Immature natural killer cell (primary cell): ENCODE measurements at places on chromosomes 2 and 18.
A peak's percentile ranks its signal among the peaks of the same experiment; 100 is the strongest.

GRCh38 chr18:61333746-61334490 lies 688 bp downstream of the CDH20 start:
- H3K36me3 ChIP-seq = peaks cover 3% of the 10 kb centered on the region
- peak overlapping the region; percentile 14 for H3K4me3 ChIP-seq
- peaks cover 9% of the 10 kb centered on the region for H3K4me1 ChIP-seq
- DNase-seq = no peak
- H3K27me3 ChIP-seq = peaks cover 4% of the 10 kb centered on the region

DNA sequence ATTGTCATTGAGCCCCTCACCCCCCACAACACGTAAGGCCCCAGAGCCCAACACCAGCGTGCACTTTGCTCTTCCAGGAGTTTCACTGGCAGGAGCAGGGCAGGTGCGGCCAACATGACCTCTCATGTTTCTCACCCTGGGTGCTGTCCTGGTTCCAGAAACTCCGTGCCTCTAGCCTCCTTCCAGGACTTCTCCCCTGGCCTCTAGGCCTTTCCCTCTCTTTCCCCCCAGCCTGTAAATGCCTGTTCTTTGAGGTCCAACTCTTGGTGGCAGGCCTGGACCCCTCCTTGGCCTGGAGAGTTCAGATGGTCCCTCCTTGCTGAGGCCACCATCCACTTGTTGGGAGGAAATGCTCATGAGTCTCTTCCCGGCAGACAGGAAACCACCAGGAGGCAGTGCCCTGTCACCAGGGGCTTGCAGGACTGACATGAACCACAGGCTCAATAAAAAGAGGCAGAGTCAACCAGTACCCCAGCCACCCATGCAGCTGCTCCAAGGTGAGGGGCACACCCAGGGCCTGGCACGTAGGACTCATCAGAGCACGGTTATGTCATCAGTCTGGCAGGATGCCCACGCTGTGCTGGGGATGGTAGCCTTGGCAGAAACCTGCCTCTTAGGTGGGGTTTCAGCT lies 1.5 kb downstream of the MALL start:
- H3K36me3 ChIP-seq = no peaks in the 10 kb centered on the region
- H3K4me3 ChIP-seq = no peak overlapping the region
- no peak for DNase-seq
- H3K27me3 ChIP-seq = peaks cover 4% of the 10 kb centered on the region
- no peak overlapping the region for H3K27ac ChIP-seq

DNA sequence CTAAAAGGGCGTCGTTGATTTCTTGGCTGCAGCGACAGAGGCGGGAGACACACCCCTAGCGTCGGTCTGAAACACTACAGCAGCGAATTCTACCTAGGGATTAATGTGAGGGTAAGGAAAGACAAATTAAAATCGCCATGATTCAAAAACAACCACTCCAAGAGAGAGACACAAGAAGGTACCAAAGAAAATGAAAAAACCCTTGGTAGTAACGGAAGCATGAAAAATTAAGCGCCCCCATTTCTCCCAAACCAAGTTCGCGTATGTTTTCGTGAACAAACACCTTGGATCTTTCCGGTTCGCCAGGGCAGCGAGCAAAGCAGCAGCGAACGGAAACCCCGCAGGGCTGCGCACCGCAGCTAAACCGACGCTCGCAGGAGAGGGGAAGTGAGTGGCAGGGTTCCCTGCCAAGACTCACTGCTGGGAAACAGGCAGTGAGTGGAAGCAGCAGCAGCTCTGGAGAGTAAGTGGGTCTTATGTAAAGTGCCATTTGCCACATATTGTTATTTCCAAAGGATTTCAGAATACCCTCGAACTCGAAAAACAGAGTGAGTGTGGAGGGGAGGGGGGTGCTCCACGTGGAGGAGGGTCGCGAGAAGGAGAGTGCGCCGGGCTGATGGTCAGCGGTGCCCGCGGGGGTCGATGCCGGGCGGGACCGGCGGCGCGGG lies 1.0 kb downstream of the PPP3R1 start:
- peak; percentile 74 for DNase-seq
- peak overlapping the region; percentile 97 for H3K27ac ChIP-seq
- H3K36me3 ChIP-seq = peaks cover 5% of the 10 kb centered on the region
- H3K4me1 ChIP-seq = peaks cover 22% of the 10 kb centered on the region
- peaks cover 14% of the 10 kb centered on the region for H3K27me3 ChIP-seq
- H3K4me3 ChIP-seq = peak overlapping the region; percentile 96

- H3K27ac ChIP-seq = no peak overlapping the region
- no peak overlapping the region for H3K4me3 ChIP-seq
- H3K27me3 ChIP-seq = peaks cover 2% of the 10 kb centered on the region
- H3K4me1 ChIP-seq = no peaks in the 10 kb centered on the region
These were observed 451.6 kb upstream of the SALL3 start for GRCh38 chr18:78527984-78528383.

- H3K27ac ChIP-seq = no peak overlapping the region
- no peak overlapping the region for H3K4me3 ChIP-seq
- H3K4me1 ChIP-seq = no peaks in the 10 kb centered on the region
- no peak for DNase-seq
- H3K27me3 ChIP-seq = no peaks in the 10 kb centered on the region
- H3K36me3 ChIP-seq = no peaks in the 10 kb centered on the region
These were observed 44.2 kb upstream of the MFF start for GRCh38 chr2:227280895-227281294.

DNA sequence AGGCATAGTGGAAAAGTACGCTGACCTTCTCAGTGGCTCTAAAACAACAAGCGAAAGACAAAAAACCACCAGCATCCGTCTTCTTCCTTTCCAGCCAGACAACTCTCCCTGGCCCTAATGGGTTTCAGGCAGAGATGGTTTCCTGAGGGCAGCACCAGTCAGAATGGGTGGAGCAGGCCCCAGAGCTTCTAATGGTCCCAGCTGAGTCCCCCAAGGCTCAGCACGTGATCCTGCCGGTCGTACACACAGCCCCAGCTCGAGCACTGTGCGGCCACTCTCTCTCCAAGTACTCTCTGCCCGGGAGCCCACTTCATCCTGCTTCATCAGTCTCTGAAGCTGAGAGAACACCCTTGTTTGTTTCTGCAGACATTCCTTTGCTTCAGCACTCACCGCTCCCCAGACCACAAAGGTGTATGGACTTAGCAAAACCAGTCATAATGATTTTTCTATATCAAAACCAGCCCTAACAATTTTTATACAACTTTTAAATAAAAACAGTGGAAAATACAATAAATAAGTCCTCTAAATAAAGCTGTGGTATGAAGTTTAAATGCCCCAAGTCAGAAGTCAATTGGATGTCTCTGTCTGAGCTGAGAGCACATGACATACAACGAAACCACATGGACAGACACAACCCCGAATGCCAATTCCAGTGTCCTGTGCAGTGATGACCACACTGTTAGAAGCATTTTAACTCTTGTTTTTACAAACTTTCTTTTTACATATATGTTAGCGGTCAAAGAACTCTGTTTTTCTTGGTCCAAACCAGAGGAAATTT lies 63.9 kb downstream of the PARD6G start:
- peaks cover 3% of the 10 kb centered on the region for H3K4me1 ChIP-seq
- no peaks in the 10 kb centered on the region for H3K36me3 ChIP-seq
- no peaks in the 10 kb centered on the region for H3K27me3 ChIP-seq
- H3K27ac ChIP-seq = no peak overlapping the region

- no peak for DNase-seq
- peaks cover 6% of the 10 kb centered on the region for H3K36me3 ChIP-seq
- no peaks in the 10 kb centered on the region for H3K4me1 ChIP-seq
- H3K27me3 ChIP-seq = no peaks in the 10 kb centered on the region
These were observed 679.8 kb upstream of the NRXN1 start for GRCh38 chr2:51711766-51712165.

DNA sequence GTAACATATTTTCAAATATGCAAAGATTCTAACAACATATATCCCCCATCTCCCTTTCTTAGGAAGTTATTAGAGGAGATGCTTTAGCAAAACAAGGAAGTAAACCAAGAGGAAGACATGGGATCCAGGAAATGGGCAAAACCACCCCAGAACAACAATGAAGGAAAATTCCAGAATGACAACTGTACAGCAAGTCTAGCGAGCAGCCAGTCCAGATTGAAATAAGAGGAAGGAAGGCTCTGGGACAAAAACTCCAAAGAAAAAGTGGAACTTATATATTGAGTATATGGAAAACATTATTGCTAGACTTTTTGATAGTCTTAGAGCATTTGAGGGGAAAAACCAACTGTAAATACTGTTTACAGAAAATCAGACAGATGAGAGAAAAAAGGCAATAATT lies 2.9 kb upstream of the ARPC2 start:
- no peak for DNase-seq
- H3K4me1 ChIP-seq = peaks cover 18% of the 10 kb centered on the region
- peaks cover 41% of the 10 kb centered on the region for H3K27me3 ChIP-seq
- peak overlapping the region; percentile 2 for H3K27ac ChIP-seq
- no peak overlapping the region for H3K4me3 ChIP-seq

DNA sequence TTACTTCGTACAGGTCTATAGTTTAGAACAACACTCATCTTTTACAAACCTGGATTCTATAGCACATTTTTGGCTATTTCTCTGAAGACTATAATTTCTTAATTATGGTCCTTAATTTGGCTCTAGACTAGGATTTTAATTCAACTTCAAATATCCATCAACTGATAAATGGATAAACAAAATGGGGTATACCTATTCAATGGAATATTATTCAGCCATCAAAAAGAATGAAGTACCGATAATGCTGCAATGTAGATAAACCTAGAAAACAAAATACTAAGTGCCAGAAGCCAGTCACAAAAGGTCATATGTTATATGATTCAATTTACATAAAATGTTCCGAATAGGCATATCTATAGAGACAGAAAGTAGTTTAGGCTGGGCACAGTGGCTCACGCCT lies 15.2 kb upstream of the RIF1 start:
- no peak for DNase-seq
- H3K36me3 ChIP-seq = no peaks in the 10 kb centered on the region
- H3K4me3 ChIP-seq = no peak overlapping the region
- H3K27ac ChIP-seq = no peak overlapping the region
- peaks cover 13% of the 10 kb centered on the region for H3K27me3 ChIP-seq
- no peaks in the 10 kb centered on the region for H3K4me1 ChIP-seq

- DNase-seq = no peak
- peaks cover 2% of the 10 kb centered on the region for H3K27me3 ChIP-seq
- no peak overlapping the region for H3K4me3 ChIP-seq
- H3K27ac ChIP-seq = no peak overlapping the region
- H3K4me1 ChIP-seq = no peaks in the 10 kb centered on the region
- H3K36me3 ChIP-seq = no peaks in the 10 kb centered on the region
These were observed 26.7 kb upstream of the PRLH start for GRCh38 chr2:237539681-237540080.
